Erythroblast (primary cell): ENCODE measurements at places on chromosomes 7 and 10.

DNA sequence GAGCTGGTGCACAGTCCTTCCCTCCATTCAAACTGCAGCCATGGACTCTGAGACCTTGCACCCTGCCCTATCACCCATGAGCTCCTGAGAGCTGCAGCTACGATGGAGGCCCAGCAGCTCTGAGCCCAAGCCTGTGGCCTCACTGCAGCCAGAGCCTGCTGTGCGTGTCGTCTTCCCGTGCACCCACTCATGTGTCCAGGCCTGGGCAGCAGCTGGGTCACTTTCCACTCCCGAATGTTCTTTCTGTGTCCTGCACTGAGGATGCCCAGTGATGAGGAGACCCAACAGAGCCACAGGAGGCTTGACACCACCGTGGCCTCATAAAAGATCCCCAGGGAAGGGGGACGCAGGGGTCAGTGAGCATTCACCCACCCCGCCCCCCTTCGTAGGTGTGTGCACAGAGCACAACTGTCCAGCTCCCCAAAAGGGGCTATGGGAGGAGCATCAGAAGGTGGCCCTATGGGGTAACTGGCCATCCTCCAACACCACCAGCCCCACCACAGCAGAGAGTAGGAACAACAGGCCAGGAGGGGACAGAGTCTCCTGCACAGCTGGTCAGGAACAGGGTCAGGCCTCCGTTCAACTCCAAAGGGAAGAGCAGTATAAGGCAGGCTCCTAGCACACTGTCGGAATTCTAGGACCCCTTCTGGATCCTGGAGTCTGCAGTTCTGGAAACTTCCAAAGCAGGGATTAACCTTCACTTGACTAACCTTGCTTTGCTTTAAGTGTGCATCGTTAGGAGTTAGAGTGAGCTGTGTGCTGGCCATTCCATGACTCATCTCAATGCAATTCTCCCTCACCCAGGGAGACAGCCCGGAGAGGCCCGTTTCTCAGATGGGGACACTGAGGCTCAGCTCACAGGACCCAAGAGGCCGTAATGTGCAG, 52.6 kb downstream of the RASGEF1A start:
- DNase-seq: no peak

DNA sequence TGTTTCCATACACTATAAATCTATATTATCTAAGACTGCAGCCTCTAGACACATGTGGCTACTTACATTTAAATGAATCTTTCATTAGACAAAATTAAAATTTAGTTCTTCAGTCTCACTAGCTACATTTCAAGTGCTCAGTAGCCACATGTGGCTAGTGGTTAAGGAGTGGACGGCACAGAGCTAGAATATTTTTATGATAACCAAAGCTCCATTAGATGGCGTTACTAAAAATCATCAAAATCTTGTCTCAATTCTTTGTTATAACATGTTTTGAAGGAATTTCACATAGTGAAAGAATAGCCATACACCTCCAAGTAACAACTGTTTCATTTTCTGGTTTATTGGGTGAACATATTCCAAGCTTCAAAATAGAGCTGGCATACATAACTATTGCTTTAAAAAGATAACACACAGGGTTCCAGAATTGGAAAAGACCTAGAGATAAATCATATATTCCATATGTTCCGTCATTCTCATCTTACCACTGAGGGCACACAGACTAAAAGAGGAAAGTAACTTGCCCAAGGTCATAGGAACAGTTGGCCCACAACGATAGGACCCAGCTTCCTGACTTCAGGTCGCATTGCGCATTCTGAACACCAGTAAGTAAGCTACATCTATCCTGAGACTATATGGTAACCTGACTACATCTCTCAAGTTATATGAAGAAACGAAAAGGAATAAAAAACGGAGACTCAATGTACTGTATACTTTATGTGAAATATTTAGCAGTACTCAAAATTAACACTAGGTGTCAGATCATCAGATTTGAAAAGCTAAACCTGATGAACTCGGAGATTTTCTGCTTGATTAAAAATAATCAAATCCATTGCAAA, 66.6 kb downstream of the CAV1 start:
- no peak for DNase-seq

DNA sequence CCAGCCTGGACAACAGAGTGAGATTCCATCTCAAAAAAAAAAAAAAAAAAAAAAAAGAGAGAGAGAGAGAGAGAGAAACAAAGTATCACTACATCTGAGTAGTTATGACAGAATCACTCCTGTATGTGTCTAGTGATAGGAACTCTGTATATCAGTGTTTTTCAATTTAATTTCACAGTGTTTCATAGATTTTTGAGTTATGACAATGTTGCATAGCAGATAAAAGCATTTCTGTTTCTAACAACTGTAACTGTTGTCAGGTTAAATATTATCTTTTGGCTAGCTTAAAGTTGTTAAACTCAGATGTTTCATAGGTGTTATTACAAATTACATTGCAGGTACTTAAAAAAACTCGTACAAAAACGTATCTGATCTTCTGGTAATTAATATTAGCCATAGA, 60.3 kb downstream of the PLXDC2 start:
- DNase-seq: no peak

- peak; percentile 74 for DNase-seq
Observed at GRCh38 chr10:98748298-98748697, 301.6 kb upstream of the HPS1 start.

- no peak for DNase-seq
Observed at GRCh38 chr7:55966851-55967250, 2.5 kb downstream of the NIPSNAP2 start.

DNA sequence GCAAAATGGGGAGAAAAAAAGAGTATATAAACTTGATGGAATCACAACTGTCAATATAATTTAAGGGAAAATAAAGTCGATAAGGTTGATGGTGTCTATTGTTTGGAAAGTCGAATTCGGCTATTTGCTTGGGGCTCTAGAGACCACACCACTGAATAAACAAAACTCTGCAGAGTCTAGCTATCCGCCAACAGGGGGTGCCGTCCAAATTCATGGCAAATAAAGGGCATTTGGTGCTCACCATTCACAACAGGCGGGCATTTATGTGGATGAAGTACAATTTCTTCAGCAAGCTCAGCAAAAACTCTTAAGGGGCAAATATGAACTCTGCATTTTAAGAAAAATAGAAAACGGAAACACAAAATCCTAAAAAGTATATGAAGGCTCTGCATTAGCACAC, 23.3 kb downstream of the CD36 start:
- DNase-seq: peak; percentile 60

- no peak for DNase-seq
Observed at GRCh38 chr10:108521827-108522492, 1357.5 kb upstream of the SORCS1 start.

GRCh38 chr7:49791088-49791741, 17.8 kb downstream of the VWC2 start:
- DNase-seq: peak; percentile 24

GRCh38 chr10:26441491-26442214, 3.5 kb downstream of the APBB1IP start:
- no peak for DNase-seq

- no peak for DNase-seq
Observed at GRCh38 chr10:44575601-44576380, 190.9 kb upstream of the CXCL12 start.

- no peak for DNase-seq
Observed at GRCh38 chr7:129774871-129775694, 163.6 kb downstream of the NRF1 start.

- DNase-seq: no peak
Observed at GRCh38 chr7:28855538-28856217, 102.5 kb downstream of the TRIL start.

GRCh38 chr10:48765039-48765438, 80.4 kb downstream of the WDFY4 start:
- no peak for DNase-seq

DNA sequence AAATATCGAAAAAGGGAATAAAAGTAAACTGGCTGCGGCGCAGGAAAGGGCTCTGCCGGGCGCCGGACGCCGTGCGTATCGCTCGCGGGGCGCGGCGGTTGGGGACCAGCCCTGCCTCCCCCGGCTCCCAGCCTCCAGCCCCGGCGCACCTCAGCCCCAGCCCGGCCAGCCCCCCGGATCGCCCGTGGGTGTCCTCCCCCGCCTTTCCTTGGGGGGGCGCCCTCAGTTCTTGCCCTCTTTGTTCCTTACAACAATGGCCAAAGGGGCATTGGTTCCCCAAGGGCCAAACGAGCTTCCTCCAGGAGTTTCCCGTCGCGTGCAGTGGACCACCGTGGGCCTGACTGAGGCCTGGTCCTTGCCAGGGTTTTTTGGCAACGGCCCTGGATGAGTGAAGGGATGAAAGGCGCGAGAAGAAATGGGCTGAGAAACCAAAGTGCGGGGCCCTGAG, 1.2 kb downstream of the MACROH2A2 start:
- no peak for DNase-seq

DNA sequence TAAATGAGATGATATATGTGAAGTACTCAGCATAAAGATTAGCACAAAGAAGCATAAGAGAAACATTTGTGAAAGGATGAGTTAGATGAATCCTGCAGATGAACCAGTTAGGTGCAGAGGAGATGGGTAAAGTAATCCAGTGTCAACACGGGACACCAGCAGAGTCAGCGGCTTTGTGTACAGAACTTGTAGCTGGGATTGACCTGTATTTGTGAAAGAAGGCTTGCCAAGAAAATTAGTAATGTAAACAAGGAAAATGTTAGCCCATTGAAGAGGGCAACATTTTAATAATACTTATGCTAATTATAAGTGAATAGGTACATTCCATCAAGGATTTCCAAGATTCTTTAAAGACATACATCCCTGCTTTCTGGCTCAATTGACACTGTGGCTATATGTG, 255.7 kb downstream of the PTEN start:
- DNase-seq: no peak

DNA sequence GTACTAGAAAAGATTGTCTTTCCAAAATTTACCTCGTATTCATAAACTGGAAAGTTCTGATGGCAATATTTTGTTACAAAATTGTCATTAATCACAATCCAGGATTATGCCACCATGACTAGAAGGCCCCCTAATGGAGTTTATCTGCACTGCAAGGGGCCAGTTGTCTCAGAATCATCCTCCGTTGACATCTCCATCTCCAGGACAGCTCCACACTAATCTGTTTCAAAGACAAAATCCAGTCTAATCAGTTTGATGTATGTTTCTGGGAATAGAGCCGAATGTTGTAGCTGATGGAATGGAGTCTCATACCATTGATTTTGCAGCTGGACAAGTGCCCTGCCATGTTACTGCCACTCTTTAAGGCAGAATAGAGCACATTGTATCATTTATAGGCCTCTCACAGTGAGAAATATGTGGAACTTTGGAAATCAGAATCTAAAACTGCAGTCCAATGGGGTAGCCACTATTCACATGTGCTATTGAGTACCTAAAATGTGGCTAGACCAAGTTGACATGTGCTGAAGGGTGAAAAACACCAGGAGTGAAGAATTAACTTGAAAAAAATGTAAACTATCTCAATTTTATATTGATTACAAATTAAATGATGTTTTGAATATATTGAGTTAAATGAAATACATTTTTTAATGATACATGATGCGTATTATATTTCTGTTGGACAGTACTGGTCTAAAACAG, 38.3 kb upstream of the TOMM7 start:
- peak; percentile 20 for DNase-seq

DNA sequence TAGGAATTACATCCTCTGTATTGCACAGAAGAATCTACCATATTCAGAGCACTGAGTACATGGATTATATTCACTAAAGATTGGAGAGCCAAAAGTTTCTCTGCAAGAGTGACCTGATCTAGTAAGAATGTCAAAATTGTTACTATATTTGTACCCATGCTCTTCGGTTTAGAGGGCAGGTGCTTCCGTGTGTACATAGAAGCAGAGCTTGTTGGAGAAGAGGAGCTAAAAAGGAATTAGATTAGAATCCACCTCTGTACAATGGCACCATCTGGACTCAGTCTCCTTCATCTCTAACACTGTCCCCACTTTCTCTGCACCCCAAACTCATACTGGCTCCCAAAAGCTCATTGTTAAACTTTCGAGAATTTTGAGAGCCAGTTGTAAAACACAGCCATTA, 8.3 kb downstream of the CALD1 start:
- no peak for DNase-seq

GRCh38 chr7:114923403-114923713, 1.5 kb downstream of the MDFIC start:
- no peak for DNase-seq

- no peak for DNase-seq
Observed at GRCh38 chr7:138066954-138067394, 9.3 kb upstream of the AKR1D1 start.

DNA sequence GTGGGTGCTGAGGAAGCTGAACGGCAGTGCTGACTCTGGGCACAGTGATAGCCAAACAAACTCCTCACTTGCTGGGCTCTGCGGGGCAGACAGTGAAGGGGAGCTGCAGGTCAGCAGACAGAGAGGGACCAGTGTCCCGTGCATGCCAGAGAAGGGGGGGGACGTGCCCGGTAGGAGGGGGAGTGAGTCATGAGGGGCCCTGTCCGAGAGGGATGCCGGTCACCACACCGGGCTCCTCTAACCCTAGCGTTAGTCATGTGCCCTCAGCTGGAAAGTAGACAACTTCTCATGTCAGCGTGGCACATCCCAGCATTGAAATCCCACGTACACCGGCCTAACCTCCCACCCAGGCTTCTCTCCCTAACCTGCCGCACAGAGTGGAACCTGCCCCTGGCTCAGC, 117.1 kb upstream of the DPP6 start:
- DNase-seq: no peak

GRCh38 chr7:132023466-132023865, 467.0 kb upstream of the PODXL start:
- no peak for DNase-seq

DNA sequence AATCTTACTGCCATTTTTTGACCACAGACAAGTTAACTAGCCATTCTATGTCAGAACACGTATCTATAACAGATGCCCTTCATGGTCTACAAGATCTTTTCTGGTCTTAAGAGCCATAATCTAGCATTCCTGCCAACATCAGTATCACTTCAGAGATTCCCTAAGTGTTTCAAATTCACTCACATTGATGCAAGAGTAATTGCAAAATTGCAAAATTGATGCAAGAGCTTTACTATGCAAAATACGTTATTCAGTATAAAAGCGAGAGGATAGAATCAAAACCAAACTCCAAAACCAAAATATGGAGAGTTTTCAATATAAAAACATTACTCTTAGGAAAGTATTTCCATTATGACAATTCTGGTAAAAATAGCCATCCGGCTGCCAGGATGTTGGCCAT, 38.1 kb upstream of the PPP1R17 start:
- DNase-seq: no peak

DNA sequence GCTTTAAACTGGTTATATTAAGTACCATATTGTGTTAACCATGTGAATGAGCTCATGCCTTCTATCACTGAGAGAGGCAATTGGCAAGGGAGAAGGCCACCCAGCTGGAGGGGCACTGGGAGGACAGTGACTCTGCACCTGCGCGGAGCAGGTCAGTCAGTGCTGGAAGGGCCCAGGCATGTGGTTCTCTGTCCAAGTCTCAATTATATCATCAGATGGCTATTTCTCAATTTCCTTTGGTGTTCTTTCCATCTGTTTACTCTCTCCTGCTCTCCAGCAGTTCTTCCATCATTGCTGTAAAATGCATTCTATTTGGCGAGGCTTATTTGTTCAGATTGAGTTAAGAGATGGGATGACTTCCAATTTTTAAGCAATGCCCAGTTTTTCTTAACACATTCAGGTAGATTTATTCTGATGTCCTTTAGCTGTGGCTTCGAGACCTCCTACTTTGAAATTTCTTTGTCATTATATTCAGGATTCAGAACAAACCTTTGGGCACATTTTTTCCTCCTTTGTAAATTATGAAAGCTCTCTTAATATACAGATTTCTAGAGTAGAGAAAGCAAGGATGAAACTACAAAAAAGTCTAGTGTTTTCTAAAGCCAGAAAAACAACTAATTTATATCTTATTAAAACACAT, 159.3 kb downstream of the BMPER start:
- DNase-seq: no peak
